ENCODE measurements at places on chromosomes 16 and 17.

DNA sequence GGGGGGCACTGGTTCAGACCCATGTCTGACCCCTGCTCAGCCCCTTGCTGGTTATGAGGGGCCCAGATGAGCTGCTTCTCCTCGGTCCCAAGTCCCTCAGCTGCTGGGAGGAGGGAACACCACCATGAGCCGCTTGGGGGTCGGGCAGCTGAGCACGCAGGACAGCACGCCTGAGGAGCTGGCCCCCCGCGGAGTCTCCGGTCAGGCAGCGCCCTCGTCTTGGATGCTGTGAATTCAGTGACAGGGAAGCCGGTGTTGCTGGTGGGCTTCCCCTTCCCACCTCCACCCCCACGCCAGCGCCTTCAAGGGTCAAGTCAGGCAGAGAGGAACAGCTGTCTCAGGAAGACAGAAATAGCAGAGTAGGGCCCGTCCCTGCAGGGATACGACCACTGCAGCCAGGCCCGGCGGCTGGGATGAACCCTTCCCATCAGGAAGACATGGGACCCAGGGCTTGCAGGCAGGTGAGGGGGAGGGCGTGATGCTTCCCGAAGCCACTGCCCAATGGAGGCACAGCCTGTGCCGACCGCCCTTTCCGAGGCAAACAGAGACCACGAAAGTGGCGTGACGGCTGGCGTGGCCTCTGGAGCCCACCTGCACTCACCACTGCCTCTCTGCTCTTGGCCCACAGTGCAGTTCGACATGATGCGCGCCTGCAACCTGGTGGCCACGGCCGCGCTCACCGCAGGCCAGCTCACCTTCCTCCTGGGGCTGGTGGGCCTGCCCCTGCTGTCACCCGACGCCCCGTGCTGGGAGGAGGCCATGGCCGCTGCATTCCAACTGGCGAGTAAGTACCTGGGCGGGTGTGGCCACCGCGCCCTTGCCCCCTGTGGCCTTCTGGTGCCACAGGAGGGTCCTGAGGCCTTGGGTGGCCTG, 8.1 kb downstream of the TMEM204 start:
- DNase-seq, result no peak

- DNase-seq, result no peak
Observed at GRCh38 chr17:46832331-46832821, 13.9 kb upstream of the WNT3 start.

DNA sequence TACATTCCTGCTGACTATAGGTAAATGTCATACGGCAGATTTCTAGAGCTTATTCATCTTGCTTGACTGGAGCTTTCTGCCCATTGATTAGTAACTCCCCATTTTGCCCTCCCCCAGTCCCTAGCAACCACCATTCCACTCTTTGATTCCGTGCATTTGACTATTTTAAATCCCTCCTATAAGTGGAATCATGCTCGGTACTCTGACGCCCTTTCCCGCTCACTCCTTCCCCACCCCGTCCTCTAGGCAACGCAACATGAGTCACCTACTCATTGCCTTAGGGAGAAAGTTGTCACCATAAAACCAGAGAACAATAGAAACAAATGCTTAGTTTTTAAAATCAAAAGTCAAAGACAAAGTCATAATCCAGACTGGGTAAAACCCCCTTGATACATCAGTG, 45.5 kb upstream of the RBBP6 start:
- no peak for DNase-seq

- no peak for DNase-seq
Observed at GRCh38 chr16:60001523-60001922, 1267.4 kb upstream of the GOT2 start.

GRCh38 chr17:68346448-68346847, 55.2 kb downstream of the ARSG start:
- DNase-seq, result no peak

GRCh38 chr16:3754081-3754703, 36.9 kb upstream of the TRAP1 start:
- no peak for DNase-seq

- DNase-seq, result no peak
Observed at GRCh38 chr17:29772981-29773380, 150.3 kb upstream of the CORO6 start.

DNA sequence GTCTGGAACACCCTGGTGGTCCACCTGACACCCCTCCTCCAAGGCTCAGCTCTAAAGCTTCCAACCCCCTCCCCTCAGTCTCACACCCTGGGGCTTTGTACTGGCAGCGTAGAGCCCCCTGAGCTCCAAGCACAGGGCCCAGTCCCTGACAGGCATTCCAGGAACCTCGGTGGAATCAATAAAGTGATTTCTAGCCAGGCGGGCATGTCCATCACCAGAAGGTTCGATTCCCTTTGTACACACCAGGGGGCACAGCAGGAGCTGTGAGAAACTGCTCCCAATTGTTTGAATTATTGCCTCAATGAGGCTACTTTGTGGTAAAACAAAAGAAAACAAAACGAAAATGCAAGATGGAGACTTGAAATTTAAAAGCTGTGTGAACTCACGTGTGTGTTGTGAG, 51.8 kb downstream of the SMPD3 start:
- no peak for DNase-seq

- no peak for DNase-seq
Observed at GRCh38 chr17:7932949-7933348, 943 bp downstream of the CNTROB start.

DNA sequence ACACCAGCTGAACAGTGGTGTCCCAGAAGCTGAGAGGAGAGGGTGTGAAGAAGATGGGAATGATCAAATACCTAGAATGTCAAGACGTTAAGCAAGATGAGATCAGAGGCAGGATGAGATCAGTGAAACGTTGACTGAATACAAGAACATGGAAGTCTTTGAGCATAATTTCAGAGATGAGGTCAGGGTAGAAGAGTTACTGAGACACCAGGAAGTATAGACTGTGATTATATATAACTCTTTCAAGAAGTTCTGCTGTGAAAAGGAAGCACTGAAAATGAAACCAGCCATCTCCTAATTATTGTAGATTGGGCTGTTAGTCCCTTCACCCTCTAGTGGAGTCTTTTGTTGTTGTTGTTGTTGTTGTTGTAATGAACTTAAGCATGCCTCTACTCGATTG, 9.1 kb downstream of the SHCBP1 start:
- no peak for DNase-seq

- no peak for DNase-seq
Observed at GRCh38 chr17:83110735-83111134, 31.3 kb downstream of the METRNL start.

DNA sequence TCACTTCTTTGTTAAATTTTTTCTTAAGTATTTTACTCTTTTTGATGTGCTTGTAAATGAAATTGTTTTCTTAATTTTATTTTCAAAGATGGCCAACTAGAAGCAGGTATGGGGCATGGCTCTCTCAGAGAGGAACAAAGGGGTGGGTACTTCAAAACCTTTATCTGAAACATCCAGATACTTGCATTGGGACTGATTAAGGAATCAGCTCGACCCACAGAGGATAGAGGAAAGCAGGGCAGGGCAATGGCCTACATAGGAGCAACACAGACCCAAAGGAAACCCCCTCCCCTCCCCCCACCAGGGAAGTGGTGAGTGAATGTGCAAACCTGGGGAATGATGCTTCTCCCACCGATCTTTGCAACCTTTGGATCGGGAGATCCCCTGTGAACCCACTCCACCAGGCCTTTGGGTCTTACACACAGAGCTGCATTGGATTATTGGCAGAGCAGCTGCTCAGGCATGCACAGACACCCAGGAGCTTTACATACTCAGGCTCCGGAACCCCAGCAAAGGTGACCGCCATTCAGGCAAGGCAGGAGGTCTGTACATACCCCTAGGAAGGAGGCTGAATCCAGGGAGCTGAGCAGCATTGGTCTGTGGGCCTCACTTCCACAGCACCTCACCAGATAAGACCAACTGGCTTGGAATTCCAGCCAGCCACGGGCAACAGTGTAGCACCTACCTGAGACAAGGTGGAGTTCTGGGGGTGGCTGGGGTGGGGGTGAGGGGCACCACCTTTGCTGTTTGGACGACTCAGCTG, 3.0 kb upstream of the CCR7 start:
- no peak for DNase-seq

DNA sequence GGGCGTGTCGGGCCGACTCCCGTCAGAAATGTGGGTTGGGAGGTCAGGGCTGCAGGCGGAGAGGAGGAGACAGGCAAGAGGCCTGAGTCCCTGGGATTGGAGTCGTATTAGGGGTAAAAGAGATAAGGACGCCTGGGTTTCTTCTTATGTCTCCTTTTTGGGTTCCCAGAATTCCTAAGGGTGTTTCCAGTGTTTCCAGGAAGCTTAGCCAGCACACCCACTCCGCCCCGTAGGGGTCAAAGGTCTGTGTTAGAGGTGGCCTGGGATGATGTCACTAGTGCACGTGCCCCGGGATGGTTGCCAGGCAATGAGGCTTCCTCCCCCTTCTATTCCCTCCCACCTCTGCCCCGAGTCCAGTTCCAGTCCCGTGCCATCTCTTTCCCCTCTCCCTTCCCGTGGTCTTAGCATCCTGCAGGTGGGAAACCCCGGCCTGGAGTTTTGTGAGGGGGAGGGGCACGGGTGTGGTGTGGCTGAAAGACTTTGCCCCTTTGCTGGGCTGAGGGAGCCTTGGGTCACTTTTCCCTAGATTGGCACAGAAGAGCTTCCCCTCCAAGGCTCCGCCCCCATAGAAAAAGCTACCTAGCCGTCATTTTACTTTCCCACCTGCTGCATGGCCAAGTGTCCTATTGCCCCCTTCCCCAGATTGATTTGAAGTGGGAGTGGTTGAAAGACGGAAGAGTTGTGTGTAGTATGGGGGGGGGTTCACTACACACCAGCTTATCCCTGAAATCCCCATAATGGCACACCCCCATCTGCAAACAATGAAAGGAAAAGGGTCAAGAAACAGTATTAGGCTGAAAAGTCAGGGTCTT, 2.8 kb downstream of the KDM6B start:
- peak; percentile 88 for DNase-seq

GRCh38 chr17:42422412-42422957, 571 bp downstream of the CAVIN1 start:
- no peak for DNase-seq

- peak; percentile 54 for DNase-seq
Observed at GRCh38 chr17:78933959-78934568, 8.9 kb upstream of the TIMP2 start.

- DNase-seq, result no peak
Observed at GRCh38 chr17:80260791-80261158, at the start of gene RNF213. RNF213 (plus strand) TSS chr17:80260852; CDS start chr17:80263682, 2,830 bp downstream.

DNA sequence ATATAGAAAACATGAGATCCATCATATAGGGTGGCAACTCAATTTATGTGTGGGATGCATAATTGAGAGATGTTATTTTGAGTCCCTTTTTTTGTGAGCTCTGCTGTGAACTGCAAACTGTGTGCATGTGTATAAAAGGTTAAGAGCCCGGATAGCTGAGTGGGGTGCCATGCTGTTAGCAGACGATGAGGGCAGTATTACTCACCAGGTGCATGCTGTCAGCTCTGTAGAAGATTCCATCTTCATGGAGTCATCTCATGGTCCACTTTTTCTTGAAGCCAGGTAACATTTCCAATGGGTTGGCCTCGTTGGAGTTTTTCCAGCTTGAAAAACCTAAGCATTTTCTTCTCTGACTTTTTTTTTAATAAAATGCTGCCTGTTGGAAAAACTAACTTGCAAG, 43.0 kb upstream of the RHBDL3 start:
- DNase-seq, result no peak

- no peak for DNase-seq
Observed at GRCh38 chr17:82640036-82640435, 8.2 kb downstream of the WDR45B start.

DNA sequence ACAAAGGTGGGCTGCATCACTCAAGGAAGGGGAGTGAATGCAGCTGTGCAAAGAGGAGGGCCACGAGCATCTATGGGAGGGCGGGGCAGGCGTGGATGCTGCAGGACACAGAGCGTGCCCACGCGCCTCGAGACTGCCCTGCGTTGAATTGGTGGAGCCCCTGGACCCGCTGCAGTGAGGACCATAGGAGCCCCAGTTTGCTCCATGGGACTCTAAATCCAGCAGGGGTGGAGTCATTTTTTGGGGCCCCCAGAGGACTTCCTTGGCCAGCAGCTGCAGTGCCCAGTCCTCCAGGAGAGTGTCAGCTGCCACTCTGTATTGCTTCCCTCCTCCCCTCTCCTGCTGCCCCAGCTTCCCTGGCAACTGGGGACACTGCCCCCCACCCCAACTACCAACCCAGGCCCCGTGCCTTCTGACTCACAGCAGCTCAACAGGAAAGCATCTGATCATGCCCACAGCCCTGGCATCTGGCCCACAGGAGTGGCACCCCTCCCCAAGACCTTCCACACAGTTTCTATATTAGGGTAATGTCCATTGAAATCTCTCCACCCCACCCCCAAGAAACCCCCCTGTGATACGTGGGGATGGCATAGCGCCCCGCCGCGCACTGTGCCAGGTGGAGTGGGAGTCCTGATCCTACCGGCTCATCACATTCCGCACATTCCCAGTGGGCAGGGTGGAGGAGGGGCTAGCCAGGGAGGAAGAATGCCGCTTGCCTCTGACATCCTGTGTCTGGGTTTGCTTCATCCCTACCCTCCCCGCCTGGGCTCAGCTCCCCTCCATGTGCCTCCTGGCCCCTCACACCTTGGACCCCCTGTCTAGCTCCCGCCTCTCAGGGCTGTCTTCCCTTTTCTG, 27.8 kb upstream of the ITGA3 start:
- DNase-seq, result no peak

DNA sequence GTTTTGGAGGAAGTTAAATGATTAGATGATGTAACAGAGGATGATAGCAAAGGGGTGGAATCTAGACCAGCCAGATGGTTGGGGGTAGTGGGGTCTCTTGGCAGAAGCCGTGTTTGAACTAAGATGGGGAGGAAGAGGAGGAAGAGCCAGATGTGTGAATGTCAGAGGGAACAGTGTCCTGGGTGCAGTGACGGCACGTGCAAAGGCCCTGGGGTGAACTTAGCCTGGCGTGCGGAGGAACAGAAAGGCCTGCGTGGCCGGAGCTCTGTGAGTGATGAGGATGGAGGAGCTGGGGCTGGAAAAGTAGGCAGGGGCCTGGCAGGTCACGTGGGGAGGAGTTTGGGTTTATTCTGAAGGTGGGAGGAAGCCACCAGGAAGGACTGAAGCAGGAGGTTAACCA, 26.4 kb upstream of the RMI2 start:
- DNase-seq, result no peak

DNA sequence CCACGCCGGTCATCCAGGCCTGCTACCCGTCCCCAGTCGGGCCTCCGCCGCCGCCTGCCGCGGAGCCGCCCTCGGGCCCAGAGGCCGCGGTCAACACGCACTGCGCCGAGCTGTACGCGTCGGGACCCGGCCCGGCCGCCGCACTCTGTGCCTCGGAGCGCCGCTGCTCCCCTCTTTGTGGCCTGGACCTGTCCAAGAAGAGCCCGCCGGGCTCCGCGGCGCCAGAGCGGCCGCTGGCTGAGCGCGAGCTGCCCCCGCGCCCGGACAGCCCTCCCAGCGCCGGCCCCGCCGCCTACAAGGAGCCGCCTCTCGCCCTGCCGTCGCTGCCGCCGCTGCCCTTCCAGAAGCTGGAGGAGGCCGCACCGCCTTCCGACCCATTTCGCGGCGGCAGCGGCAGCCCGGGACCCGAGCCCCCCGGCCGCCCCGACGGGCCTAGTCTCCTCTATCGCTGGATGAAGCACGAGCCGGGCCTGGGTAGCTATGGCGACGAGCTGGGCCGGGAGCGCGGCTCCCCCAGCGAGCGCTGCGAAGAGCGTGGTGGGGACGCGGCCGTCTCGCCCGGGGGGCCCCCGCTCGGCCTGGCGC, 2.4 kb downstream of the HIC1 start:
- DNase-seq, result no peak
